Osteoblast (primary cell): ENCODE measurements at places on chromosomes 7 and 10.

DNA sequence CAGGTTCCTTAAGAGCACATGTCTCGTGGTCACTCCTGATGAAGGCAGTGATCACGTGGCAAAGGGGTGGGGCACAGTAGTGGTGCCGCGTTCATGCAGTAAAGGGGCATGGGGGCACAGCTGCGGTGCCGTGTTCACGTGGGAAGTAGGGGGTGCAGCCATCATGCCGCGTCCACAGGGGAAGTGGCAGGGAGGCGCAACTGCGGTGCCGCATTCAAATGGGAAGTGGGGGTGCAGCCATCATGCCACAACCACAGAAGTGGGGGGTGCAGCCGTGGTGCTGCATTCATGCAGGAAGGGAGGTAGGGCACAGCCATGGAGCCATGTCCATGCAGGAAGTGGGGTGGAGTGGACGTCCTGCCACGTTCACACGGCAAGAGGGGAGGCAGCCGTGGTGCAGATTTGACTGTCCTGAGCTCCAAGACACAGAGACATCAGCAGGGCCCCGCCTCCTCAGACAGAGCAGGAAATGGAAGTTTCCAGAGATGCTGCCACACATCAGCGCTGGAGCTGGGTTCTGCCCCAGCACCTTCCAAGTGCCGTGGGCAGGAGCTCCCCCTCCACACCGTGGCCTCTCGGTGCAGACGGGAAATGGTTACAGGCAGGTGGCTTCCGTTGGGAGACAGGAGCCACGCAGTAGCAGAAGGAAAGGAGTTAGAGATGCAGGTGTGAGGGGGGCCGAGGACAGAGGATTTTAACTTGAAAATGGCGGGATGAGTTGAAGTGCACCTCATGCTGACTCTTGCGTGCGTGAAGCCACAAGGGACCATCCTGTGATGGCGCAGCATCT lies 95.0 kb upstream of the DDC start:
- DNase-seq = peak; percentile 27

DNA sequence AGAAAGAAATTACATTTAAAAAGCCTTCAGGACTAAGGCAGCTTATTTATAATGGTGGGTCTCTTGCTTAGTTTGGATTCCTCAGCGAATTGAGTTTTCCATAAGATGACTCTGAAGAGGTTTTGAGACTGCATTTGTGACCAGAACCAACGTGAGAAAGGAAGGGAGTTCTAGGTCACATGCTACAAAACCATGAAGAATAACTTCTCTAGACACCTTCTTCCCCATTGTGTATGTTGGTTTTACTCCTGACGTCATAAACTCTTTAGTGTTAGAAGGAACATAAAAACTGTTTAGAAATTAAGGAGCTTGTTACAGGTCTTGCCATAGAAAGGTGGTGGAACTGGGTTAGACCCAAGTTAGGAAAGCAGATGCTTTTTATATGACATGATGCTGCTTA lies 11.1 kb downstream of the PTPN12 start:
- no peak for DNase-seq

- DNase-seq = no peak
Measured at GRCh38 chr7:34275624-34276023, 370.3 kb downstream of the BMPER start.

- no peak for DNase-seq
Measured at GRCh38 chr10:74077416-74077815, 73.2 kb downstream of the AP3M1 start.
